Activated CD8-positive, alpha-beta T cell treated with anti-CD3 and anti-CD28 coated beads, Interleukin-2, amount 10 ng/mL, durations not matched to agents 7 days and 5 days (primary cell): ENCODE measurements at places on chromosomes 6 and 20. TPM values are rescaled to one million over a fixed set of nuclear protein-coding genes. Genes with fewer than 3 reads are reported as not detected.

DNA sequence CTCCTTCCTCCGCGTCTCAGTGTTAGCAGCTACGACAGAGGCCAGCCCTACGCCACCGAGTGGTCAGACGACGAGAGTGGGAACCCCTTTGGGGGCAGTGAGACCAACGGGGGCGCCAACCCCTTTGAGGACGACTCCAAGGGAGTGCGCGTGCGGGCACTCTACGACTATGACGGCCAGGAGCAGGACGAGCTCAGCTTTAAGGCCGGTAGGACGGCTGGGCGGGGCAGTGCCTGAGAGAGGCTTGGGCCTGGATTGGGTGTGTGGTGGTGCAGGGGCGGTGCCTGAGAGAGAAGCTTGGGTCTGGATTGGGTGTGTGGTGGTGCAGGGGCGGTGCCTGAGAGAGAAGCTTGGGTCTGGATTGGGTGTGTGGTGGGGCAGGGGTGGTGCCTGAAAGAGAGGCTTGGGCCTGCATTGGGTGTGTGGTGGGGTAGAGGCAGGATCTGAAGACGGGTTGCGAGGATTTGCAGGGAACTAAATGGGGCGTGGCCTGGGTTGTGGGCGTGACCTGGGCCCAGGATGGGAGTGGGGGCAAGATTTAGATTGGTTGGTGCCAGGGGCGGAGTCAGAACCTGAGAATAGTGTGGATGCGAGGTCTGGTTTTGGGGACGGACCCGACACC lies 24.4 kb downstream of the SPDEF start:
- DNase-seq, result peak; percentile 26

DNA sequence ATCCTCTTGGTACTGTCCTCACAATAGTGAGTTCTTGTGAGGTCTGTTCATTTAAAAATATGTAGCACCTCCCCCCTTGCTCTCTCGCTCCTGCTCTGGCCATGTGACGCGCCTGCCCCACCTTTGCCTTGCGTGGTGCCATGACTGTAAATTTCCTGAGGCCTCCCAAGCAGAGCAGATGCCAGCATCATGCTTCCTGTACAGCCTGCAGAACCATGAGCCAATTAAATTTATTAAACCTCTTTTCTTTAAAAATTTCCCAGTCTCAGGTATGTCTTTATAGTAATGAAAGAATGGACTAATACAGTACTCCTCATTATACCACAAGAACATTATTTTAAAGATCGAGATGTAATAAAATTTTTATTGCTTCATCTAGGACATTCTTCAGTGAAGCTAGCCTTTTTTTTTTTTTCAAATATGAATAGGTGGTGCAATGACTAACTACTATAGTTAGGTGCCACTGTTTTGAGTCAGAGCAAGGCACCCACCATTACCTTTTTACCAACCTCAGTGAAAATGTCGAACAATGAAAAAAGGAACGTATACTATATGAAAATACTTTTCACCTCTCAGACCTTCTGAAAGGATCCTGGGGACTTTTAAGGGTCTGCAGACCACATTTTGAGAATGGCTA lies 191.1 kb upstream of the SGK1 start:
- DNase-seq, result no peak

- DNase-seq, result no peak
These were observed 1.1 kb downstream of the CDS2 start for GRCh38 chr20:5127859-5128424.

DNA sequence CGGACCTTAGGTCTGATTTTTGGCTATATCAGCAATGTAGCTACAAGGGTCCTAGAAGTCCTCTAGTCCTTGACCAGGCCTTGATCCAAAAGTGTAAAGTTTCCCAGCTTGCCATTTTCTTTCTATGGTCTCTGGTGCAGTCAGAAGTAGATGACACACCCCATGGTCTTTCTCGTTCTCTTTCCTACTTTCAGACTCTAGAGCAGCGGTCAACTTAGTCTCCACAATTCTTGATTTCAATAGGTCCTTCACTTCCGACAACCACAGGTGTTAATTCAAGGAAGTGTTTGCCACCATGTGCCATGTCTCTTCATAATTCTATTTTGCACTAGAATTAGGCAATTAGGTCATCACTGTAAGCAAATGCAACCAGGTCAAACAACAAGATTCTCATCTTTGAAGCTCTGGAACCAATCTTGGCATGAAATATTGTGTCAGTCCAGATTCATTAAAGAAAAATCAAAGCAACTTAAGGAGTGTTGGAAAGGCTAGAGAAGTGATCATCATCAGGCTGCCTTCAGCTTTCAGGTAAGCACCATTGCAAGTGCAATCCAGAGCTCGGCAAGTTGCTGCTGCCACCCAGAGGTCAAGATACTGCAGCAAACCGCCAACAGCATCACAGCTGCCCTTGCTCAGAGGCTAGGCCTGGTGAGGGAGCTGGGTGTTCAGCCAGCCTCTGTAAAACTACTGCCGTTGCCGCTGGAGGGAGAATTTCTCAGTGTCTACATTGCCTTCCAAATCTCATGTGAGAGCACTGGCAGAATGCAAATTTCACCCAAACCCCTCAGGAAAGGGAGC lies 5.6 kb upstream of the SYNE1 start:
- DNase-seq, result peak; percentile 32

DNA sequence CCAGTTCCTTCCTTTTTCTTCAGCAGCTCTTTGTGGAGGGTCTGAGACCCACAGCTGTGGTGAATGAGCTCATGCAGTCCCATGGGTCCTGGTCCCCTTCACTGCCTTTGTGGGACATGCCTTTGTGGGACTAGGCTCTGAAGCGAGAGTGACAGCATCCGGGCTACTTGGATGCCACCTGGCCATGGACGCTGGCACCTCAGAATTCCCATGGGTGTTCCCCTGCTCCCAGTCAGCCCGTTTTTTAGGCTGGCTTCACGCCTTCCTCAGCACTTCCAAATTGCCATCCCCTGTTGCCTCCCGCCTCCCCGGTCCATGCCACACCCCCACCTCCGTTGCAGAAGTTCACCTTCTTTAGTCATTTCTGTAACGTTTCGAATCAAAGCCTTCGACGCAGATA lies 45.1 kb downstream of the RAMACL start:
- DNase-seq, result no peak

DNA sequence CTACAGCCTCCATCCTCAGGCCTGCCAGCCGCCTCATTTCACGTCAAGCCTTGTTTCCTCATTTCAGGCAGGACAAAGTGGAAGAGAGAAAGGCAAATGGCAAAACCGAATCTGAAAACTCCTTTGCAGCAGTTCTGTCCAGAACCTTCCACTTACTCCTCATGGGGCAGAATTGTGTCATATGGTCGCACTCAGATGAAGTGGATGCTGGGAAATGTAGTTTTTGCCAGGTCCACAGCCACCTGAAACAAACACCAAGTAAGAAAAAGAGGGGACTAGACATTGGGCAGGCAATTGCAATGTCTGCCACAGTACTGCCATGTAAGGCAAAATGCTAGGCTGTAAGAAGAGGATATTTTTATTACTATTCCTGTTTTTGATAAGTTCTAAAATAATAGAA lies 44.9 kb downstream of the ISM1 start:
- DNase-seq, result no peak

- DNase-seq, result no peak
These were observed 3.3 kb downstream of the NECAB3 start for GRCh38 chr20:33670715-33671499.

DNA sequence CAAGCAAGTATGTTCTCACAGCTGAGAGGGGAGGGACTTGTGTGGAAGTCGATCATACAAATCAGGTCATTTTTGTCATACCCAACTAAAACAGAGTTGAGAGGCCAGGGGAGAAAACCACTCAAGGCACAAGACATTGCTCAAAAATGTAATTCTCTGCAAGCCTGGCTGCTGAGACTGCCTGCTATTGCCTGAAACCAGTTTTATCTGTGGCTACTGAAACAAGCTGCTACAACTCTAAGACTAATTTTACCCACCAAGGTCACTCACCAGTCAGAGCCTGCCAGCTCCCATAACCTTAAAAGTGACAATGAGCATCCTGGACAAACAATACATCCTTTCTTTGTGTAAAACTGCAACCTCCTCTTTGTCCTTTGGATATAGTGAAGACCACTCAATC lies 54.1 kb upstream of the CST7 start:
- no peak for DNase-seq

DNA sequence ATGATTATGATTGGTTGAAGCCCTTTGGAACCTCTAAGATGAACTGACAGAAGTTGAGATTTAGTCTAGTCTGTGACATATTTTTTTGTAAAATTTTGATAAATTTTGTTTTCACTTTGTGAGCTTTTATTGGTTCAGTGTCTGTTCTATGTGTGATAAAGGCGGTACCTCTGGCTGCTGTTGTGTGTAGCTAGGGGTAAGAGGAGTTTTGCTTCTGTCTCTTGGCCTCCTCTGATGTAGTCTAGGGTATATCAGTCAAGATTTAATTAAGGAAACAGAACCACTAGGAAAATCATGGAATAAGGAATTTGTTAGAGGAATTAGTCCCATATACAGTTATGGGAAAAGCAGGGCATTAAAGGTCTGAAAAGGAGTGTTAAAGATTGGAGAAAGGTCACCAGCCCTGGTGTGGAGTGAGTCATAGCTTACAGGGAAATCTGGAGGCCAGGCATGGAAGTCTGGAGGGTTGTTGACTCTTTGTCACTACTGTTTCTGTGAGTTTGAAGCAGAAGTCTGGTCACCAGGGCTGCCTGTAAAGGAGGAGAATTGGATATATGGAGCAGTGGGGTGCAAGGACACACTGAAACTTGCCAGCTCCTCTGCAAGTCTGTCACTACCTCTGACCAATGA lies 28.5 kb downstream of the CDC5L start:
- no peak for DNase-seq

GRCh38 chr20:63980317-63980805 lies 571 bp upstream of the PRPF6 start:
- peak; percentile 50 for DNase-seq

DNA sequence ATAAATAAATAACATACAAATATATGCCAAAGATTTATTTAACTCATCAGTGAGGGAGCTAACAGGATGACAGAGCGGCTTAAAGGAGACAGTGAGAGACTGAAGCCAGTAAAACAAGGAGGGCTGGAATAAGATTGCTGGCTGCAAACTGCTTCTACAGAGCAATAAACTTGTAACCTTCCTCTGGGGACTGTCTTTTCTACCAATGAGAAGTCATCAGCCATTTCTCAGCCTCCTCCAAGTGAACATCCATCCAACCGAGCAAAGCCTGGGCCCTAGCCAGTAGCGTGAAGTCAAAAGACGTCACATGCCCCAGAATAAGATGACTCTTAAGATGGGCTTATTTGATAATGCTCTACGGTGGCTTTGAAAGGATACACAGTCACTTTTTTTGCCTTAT lies 42.5 kb downstream of the CPXM1 start:
- DNase-seq, result no peak

DNA sequence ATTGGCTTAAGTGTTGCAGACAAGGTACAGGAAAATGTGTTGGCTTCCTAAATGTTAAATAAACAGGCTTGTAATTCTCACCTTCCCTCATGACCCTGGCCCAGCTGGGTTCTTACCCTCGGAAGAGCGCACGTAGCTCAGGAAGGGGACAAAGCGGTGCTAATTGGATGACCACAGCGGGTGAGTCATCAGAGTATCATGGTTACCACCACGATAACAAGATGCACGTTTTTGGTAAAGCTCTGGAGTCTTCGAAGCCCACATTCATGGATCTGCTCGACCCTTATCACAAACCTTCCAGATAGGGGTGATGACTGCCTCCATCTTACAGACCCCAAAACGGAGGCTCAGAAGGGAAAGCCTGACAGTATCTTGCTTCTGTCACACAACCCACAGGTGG lies 32.8 kb downstream of the APCDD1L start:
- no peak for DNase-seq

The HLA-DRB5 gene
- total RNA-seq, result 15.0 TPM

The MICB gene
- 49.0 TPM for total RNA-seq

The BTN1A1 gene
- not detected for total RNA-seq

The TCF15 gene
- total RNA-seq, result not detected

The ZNF334 gene
- 1.3 TPM for total RNA-seq

The TSPO2 gene
- not detected for total RNA-seq

The JPH2 gene
- not detected for total RNA-seq
